ENCODE measurements at places on chromosomes 2 and 18.

GRCh38 chr18:73715210-73715670 is 432.4 kb downstream of the FBXO15 start:
- no peak for DNase-seq

DNA sequence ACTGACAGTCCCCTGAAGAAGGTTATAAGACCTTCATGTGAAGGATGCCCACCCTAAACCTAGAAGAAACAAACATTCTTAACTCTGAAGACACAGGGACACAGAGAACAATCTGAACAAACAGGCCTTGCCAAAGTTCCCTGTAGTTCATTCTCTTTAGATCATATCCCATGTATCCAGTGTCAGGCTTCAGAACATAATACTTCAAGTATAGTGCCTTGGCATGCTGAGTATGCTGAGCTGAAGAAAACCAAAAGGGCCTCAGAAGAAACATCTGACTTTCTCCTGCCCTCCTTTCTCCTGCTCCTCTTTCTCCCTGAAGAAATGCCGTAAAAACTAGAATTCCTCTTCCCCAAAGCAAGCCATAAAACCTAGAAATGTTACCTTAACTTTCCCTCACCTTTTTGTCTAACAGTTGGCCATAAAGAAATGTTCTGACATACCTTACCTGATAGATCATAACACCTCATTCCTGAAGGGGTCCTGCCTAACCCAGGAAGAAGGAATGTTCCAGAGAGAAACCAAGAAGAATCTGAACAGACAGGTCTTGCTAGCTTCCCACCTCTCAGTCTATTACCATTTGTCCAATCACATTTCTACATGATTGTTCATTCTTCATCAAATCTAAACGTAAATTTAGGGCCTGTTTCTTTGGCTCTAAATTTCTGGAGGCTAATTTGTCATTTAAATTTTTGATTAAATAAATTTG is 160.1 kb upstream of the ZC3H15 start:
- no peak for DNase-seq

- DNase-seq, result no peak
Measured at GRCh38 chr18:74512321-74513053, 16.3 kb downstream of the CNDP2 start.

GRCh38 chr2:160907738-160908137 is 252.5 kb upstream of the TANK start:
- DNase-seq, result no peak

DNA sequence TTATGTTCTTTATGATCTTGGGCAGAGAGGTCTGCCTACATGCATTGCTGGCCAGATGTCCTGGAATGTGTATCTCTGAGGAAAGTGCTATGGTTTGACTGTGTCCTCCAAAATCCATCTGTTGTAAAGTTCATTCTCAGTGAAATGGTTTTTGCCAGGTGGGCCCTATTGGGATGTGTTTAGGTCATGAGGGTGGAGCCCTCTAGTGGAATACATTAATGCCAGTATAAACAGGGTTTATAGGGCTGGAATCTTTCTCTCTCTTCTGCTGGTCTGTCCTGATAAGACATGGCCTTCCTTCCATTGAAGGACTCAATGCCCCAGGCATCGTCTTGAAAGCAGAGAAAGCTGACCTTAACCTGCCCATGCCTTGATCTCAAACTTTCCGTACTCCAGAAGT is 258.5 kb downstream of the RPIA start:
- DNase-seq, result no peak

DNA sequence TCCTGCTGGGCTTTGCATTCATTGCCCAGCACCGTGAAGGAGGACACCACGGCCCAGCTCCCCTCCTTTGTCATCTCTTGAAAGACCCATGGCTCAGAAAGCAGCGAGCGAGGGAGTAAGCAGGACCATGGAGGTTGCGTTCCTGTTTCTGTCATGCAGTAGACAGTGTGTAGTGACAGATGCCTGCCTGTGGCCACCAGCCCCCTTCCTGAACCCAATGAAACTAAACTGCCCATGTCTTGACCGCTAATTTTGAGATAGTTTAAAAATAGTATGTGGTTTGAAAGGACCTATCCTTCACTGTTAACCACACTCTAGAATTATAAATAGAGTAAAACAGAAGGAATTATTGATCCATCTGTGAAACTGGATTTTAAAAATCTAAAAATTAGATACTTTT is 88.2 kb downstream of the ASAP2 start:
- no peak for DNase-seq

- DNase-seq, result no peak
Measured at GRCh38 chr2:80199504-80199903, 105.0 kb downstream of the LRRTM1 start.

All from activated T-helper 2 cell treated with anti-CD3 and anti-CD28 coated beads, Interferon-gamma antibody, Interleukin-2, Interleukin-4, amounts not matched to agents 10 μg/mL and 5 μg/mL and 100 μg/mL, durations not matched to agents 14 hours and 24 hours and 36 hours (primary cell).